ENCODE measurements at places on chromosomes 12 and 14.

DNA sequence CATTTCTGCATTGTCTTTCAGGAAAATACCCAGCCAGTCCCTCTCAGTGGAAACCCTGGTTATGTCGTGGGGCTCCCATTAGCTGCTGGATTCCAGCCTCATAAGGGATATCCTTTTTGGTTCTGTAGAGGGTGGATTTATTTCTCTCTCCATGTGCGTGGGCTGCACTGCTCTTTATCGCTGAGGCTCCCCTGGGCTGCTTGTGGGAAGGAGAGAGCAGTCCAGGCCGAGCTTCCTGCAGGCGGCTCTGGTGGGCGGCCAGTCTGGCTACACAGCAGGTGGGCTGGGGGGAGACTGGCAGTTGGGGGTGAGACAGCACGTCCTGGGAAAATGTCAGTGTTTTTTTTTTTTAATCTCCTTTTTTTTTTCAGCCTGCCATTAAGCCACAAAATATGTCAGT is 27.6 kb downstream of the TCTN1 start:
- no peak for DNase-seq

- no peak for DNase-seq
Observed at GRCh38 chr12:29547151-29547632, 49.7 kb upstream of the OVCH1 start.

GRCh38 chr12:6925239-6925539 is 2.6 kb upstream of the ATN1 start:
- DNase-seq: no peak

GRCh38 chr14:54362759-54363437 is 33.9 kb upstream of the CDKN3 start:
- DNase-seq: no peak

DNA sequence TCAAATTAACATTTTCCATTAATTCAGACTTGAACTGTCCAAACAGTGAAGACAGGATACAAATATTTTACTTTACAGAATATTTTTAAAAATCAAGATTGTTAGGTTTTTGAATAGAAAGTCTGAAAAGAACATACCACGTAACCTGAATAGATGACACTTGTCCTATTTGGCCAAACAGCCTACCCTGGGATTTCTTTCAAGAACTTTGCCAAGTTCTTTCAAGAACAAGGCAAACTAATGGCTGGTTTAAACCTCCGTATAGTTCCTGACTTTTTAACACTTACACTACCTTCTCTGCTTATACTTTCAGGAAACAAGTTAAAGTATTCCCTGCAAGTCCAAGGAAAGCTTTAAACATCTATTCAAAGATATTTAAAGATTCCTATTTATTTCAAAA is 35.0 kb downstream of the MAP4K5 start:
- DNase-seq: no peak

DNA sequence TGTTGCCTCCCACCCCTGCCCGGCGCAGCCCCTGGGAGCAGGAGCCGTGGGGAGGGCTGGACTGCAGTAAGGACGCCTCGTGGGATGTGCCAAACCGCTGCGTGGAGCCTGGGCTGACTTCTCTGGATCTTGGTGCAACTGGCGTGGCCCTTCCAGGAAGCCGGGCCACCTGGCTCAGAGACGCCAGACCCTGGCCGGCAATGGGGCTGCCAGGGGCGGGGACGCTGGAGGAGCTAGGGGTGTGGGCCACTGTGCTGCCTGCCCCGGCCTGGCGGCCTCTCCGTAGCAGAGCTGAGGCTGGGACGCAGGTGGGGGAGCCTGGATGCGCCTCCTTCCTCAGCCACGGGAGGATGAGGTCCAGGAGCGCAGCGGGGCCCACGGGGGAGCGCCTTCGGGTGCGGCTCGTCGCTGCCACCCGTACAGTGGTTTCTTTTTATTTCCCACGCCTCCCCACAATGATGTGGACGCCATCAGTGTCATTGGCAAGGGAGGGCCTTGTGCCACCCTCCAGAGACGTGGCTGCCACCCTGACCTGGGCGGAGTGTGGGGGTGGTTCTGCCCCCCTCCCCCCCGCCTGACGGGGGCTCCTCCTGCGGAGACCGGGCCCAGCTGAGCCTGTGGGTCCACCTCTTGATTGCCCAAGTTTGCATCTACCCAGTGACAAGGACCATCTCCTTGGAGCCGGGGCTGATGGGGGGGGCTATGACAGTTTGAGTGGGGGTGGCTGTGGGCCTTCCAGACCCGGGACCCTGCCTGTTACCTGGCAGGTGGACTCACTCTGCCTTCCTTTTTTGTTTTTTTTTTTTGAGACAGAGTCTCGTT is 11.3 kb downstream of the DDX51 start:
- DNase-seq: no peak

GRCh38 chr12:62472472-62472871 is 5.8 kb downstream of the MON2 start:
- DNase-seq: no peak

GRCh38 chr14:60622917-60623257 is 26.4 kb downstream of the SIX1 start:
- no peak for DNase-seq

DNA sequence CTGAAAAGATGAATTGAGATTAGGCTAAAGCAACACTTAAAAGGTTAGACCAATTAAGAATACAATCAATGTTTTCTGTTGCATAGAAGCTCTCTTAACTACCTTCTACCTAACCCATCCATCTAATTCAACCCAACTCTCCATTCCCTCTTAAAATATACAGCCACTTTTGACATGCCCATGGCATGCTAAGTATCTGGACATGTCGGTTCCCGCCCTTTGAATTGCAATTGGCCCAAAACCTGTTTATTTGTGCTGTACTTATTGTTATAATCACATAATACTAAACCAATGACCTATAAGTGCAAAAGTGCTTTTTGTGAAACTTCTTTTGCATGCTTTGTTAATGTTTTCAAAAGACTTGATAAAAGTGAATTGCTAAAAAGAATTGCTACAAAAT is 37.6 kb upstream of the APPL2 start:
- no peak for DNase-seq

DNA sequence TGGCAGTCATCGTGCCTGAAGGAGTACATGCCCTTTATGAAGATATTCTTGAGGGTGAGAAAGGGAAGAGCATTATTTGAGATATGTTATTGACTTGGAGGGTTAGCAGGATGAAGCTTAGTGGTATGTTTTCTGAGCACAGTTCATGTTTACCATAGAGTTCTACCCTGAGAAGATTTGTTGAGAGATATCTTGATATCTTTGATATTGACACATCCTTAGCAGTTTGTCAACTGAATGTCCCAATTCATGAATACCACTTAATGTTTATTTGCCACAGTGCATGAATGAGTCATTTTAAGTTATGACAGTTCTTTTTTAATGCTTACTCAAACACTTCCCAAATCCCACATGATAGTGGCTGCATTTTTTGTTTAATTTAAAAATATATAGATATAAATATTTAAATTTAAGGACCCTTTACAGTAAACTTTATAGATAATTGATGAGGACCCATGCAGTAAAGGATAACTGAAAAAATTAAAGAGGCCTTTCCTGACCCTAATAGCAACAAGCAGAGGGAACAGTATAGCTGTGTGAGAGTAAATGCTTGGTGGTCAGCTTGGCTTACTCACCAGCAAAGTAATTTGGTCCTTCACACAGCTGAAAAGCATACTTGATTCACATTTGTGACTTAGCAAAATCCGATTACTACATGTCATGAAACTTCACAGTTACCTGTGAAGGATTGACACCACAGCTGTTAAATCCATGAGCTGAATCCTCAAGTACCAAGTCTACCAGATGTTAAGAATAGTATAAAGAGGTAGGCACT is 25.8 kb downstream of the SLC39A9 start:
- DNase-seq: no peak

DNA sequence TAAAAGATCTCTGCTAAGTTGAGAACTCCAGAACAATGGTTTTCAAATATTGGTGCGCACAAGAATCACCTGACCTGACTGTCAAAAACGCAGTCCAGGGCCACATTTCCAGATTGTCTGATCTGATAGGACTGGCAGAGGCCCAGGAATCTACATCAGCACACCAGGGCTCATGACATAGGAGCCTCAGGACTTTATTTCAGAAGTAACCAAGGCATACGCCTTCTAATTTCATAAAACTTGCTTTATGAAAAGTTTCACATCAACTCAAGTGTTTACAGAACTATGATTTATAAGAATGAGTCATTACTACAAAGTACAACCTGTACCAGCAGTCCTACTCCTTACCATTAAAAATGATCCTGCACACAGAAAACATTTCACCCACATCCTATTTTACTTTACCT is 47.7 kb upstream of the PTPRO start:
- no peak for DNase-seq

GRCh38 chr12:105253866-105254513 is 18.0 kb upstream of the APPL2 start:
- DNase-seq: no peak

GRCh38 chr12:88889326-88890110 is 309.2 kb upstream of the KITLG start:
- DNase-seq: no peak

DNA sequence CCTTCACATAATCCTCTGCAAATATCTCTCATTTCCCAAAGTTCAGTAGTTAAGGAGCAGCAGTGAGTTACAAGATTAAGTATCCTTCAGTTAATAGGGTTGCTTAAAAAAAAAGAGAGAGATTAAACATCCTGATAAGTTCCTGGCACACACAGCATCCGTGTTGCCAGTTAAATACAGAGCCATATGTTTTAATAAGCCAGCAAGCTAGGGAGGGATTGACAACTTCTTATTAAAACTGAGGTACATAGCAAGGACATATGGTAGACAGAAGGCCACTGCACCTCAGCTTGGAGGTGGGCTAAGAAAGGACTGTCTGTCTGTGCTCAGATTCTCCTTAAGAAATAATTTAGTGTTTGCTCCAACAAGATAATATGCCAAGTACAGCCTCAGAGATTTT is 9.6 kb upstream of the TMEM30B start:
- no peak for DNase-seq

- no peak for DNase-seq
Observed at GRCh38 chr14:80927083-80927989, 14.2 kb downstream of the CEP128 start.
